ENCODE measurements at places on chromosomes 13 and 19. TPM values are rescaled to one million over a fixed set of nuclear protein-coding genes. Genes with fewer than 3 reads are reported as not detected.

Gene PSMC4
- 114 TPM for total RNA-seq

Gene SIGLEC8
- total RNA-seq = not detected

Gene WDR87
- not detected for total RNA-seq

Gene C5AR2
- total RNA-seq = not detected

Gene RFPL4AL1
- not detected for total RNA-seq

Gene GAPDHS
- not detected for total RNA-seq

Gene TMEM255B
- 2.9 TPM for total RNA-seq

Gene BEST2
- not detected for total RNA-seq

Gene CASP14
- not detected for total RNA-seq

Gene SYCN
- total RNA-seq = not detected

Gene SLC10A2
- total RNA-seq = not detected

Gene B3GNT8
- 0.55 TPM for total RNA-seq

Gene SLITRK5
- total RNA-seq = not detected

Gene KLHL1
- not detected for total RNA-seq

Gene NLRP5
- not detected for total RNA-seq

Gene ZNF177
- total RNA-seq = 0.41 TPM

Gene CD70
- 4.8 TPM for total RNA-seq

Gene KIR2DL1
- not detected for total RNA-seq

All from activated naive CD4-positive, alpha-beta T cell treated with anti-CD3 and anti-CD28 coated beads, Interleukin-2, amount 50 U/mL, for 72 hours (primary cell).